ENCODE measurements at places on chromosomes 13 and 19. TPM values are rescaled to one million over a fixed set of nuclear protein-coding genes. Genes with fewer than 3 reads are reported as not detected.

Gene ZNF534
- total RNA-seq, result not detected

Gene CNN1
- total RNA-seq, result 3.0 TPM

Gene UFM1
- 73.8 TPM for total RNA-seq

Gene KHSRP
- total RNA-seq, result 43.1 TPM

Gene SIGLEC12
- not detected for total RNA-seq

Gene C19orf73
- 5.3 TPM for total RNA-seq

Gene GIPR
- not detected for total RNA-seq

Gene GJB6
- total RNA-seq, result not detected

Gene CACNA1A
- total RNA-seq, result 0.49 TPM

Gene PPP6R1
- total RNA-seq, result 19.7 TPM

Gene DACH1
- total RNA-seq, result not detected

Gene IFNL1
- not detected for total RNA-seq

Gene IFNL2
- not detected for total RNA-seq

Gene FGF21
- total RNA-seq, result not detected

Gene ZBTB32
- not detected for total RNA-seq

Gene CABP5
- not detected for total RNA-seq

Gene ADAMTSL5
- total RNA-seq, result 3.8 TPM

Gene MUC16
- not detected for total RNA-seq

Gene FRY
- total RNA-seq, result 1.7 TPM

Gene ENOX1
- 2.6 TPM for total RNA-seq

Gene MYCBP2
- 31.2 TPM for total RNA-seq

Gene OVOL3
- not detected for total RNA-seq

Gene ZNF225
- total RNA-seq, result 4.1 TPM

Gene LRRC25
- total RNA-seq, result not detected

Gene KIR3DL1
- total RNA-seq, result not detected

Gene URAD
- total RNA-seq, result not detected

Gene KLK14
- total RNA-seq, result not detected

Gene ZNF223
- 5.3 TPM for total RNA-seq

Gene ZC3H4
- total RNA-seq, result 6.7 TPM

Gene CNFN
- total RNA-seq, result not detected

Gene TMC4
- total RNA-seq, result not detected

Gene LILRB1
- not detected for total RNA-seq

Gene PTGIR
- total RNA-seq, result 0.78 TPM

Gene ANGPTL4
- 9.0 TPM for total RNA-seq

Gene CATSPERD
- not detected for total RNA-seq

Gene WDR62
- 16.1 TPM for total RNA-seq

Gene LYPD5
- total RNA-seq, result 0.59 TPM

Gene EFNA2
- not detected for total RNA-seq

Gene ZNF766
- total RNA-seq, result 11.7 TPM

Gene LSR
- total RNA-seq, result 1.8 TPM

Gene KLK6
- total RNA-seq, result not detected

Gene BRCA2
- 10.7 TPM for total RNA-seq

Gene FGF14
- 0.12 TPM for total RNA-seq
